Activated B cell treated with CpG ODN at 0.5 μM for 24 hours (primary cell): ENCODE measurements at places on chromosomes 16 and 17. TPM values are rescaled to one million over a fixed set of nuclear protein-coding genes. Genes with fewer than 3 reads are reported as not detected.

The SKAP1 gene
- total RNA-seq: 24.3 and 25.3 TPM in 2 replicates

DNA sequence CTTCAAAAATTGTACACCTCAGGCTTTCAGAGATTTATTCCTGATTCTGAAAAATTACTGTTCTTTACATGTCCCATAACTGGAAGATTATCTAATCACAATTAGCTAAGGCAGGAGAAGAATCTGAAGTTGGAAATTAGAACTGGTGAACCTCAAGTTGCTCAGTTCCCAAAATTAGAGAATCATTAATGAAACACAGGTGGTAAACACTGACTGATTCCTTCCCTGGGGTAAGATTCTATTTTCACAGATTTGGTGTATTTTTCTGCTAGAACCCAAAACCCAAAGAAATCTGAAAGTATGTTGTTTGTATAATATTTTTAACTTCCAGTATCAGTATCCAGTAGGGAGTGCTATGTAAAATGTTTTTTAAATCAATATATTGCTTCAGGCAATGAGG, 25.7 kb downstream of the PHKB start:
- no peak for DNase-seq

DNA sequence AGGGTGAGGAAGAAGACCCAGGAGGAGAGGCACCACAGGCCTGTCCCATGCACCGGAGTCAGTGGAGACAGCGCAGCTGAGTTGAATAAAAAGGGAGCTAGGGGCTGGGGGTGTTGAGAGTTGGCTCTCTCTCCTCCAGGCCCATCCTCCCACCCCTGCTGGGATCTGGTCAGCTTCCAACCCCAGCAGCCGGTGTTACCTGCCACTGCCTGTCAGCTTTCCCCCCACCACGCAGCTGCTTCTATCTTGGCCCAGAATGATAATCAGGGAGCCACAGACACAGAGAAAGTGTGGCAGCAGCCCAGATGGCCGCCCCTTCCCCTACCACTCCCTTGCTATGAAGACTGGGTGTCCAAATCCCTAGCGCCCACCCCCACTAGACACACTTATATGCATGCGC, 120.6 kb upstream of the RPL38 start:
- no peak for DNase-seq

GRCh38 chr17:58532555-58532951, 18.1 kb upstream of the MTMR4 start:
- no peak for DNase-seq

GRCh38 chr16:89237733-89238132, 20.2 kb downstream of the ZNF778 start:
- DNase-seq: no peak

The ICAM2 gene
- 44.5 and 44.7 TPM in 2 replicates for total RNA-seq

DNA sequence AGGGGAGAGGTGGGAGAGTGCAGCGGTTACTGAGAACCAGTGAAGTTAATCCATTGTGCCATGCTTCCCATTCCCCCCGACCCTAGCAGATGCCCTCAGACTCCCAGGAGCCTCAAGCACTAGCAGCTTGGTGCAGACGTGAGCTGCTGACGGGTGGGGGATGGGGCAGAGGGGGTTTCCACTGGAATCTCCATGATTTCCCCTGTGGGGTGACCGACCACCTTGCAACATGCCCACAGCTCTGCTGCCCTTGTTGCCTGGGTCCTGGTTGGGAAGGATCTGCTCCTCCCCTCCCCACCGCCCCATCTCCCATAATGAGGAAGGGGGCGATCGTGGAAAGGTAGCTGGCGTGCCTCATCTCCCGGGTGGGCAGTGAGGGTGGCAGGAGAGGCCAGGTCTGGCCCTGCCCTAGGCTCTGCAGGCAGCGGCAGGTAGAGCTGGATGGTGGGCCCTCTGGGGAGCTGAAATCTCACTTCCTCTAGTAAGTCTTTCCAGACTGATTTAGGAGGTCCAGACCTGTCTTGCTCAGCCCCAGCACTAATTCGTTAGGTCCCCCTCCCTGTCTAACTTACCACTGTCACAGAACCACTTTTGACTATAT, 9.6 kb downstream of the FLOT2 start:
- DNase-seq: no peak

GRCh38 chr16:70681382-70682238, 4.2 kb downstream of the MTSS2 start:
- DNase-seq: no peak

- no peak for DNase-seq
Observed at GRCh38 chr16:82796047-82796446, 169.3 kb downstream of the CDH13 start.
